Smooth muscle cell of trachea (primary cell): ENCODE measurements at places on chromosomes 3 and 15. TPM values are rescaled to one million over a fixed set of nuclear protein-coding genes. Genes with fewer than 3 reads are reported as not detected.

Gene IL17RB
- total RNA-seq = under 0.01 and 0.17 TPM in 2 replicates

Gene FGD5
- total RNA-seq = 1.7 and 1.8 TPM in 2 replicates

Gene SI
- total RNA-seq = not detected in 2 replicates

Gene CPNE9
- total RNA-seq = not detected in 2 replicates

Gene NDN
- 59.6 and 132 TPM in 2 replicates for total RNA-seq

Gene ROBO2
- total RNA-seq = 1.0 and 2.8 TPM in 2 replicates

Gene IL5RA
- not detected in 2 replicates for total RNA-seq

Gene RPL39L
- 13.1 and 35.6 TPM in 2 replicates for total RNA-seq

Gene CLSTN2
- total RNA-seq = 0.29 and 0.33 TPM in 2 replicates
